ENCODE measurements at places on chromosomes 4 and X.

GRCh38 chr4:152660526-152660925, 19.3 kb downstream of the TMEM154 start:
- no peak for DNase-seq

- no peak for DNase-seq
These were observed 23.8 kb downstream of the CTSO start for GRCh38 chr4:155929833-155930232.

- no peak for DNase-seq
These were observed 826.2 kb upstream of the TENM3 start for GRCh38 chr4:181416966-181417365.

- DNase-seq, result no peak
These were observed 1099.4 kb upstream of the SLIT2 start for GRCh38 chr4:19152264-19152663.

GRCh38 chr4:4848540-4848939, 10.9 kb upstream of the MSX1 start:
- DNase-seq, result no peak

DNA sequence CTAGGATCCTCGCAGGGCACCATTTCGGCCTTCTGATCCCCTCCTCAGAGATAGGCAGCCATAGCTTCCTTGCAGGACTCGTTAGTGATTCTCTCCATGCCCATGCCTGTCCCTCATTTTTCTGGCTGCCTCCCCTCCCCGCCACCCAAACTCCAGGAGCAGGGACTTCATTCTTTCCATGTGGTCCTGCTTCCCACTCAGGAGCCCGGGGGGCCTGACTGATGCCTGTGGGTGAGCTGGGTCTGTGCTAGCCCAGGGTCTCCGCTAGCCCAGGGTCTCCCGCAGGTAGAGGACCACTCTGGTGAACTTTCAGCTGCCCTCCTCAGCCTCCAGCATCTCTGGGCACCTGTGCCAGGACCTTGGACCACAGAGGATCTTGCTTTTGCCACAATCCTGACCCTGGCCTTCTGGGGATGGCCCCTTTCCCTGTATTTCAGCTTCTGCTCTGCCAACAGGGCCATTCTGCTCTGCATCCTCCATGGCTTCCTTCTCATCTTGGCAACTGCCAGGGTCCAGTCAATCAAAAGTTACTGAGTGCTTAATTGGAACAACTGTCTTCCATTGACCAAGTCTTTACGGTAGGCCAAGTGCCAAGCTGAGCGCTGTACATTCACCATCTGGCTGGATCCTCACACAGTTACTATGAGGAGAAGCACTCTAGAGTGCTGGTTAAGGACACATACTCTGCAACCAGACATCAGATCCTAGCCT, 152.2 kb downstream of the EFNB1 start:
- peak; percentile 41 for DNase-seq

DNA sequence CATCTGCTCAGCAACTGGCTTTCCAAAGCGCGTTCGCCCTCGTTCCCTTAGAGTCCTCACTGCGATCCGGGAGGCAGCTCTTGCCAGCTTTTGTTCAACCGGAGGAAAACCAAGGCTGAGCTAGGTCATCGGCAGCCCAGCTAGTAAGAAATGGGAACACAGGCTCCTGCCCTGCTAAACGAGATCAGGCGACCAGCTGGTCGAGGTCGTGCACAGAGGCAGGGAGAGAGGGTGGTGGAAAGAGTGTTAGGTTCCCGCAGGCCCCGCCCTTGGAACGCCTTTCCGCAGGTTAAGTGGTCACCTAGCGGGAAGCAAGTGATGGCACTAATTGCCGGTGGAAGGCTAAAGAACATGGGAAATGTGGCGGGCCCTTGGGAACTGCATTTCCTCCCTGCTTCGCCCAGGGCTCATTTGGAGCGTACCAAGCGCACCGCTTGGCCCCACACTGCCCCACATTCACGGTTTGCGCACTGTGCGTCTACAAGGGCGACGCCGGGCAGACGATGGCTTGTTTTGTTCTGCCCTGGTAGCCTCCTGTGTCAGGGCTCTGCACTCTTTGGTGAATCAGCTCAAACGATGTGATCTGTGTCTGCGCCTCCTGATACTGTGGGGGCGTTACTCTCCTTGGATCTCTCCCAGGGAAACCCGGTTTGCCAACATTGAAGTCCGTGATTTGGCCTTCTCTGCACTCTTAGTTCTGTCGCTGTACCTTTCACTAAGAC, 7.2 kb upstream of the PRDM8 start:
- DNase-seq, result no peak

DNA sequence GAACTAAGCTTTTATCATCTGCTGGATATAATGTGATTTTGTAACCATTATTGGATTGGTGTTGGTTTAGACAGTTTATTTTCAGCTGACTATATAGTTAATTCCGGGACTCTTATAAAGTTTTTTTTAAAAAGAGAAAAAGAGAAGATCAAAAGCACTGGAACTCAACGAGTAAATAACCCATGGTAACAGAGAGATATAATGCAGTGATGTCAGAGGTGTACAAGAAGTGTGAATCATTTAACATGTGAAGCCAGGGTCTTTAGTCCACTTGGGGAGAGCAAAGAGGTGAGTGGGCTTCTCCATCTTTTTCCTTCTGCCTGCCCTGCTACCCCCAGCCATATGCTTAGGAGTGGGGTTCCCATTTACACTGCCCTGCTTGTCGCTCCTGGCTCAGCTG, 3.2 kb downstream of the TMEM165 start:
- DNase-seq, result no peak

DNA sequence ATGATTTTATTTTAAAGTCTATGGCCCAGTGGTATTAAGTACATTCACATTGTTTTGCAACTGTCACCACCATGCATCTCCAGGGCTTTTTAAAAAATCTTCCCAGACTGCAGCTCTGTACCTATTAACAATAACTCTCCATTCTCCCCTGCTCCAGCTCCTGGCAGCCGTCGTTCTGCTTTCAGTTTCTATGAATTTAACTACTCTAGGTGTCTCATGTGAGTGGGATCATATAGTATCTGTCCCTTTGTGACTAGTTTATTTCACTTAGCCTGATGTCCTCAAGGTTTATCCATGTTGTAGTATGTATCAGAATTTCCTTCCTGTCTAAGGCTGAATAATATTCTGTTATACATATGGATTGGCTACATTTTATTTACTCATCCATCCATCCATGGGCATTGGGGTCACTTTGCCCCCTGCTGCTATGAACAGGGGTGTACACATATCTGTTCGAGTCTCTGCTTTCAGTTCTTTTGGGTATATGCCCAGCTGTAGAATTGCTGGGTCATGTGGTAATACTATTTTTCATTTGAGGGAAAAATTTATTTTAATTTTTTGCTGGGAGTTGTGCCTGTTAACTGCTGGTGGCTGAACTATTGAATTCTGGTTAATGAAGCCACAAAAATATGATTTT, 131.3 kb downstream of the ARHGAP10 start:
- no peak for DNase-seq

GRCh38 chr4:78558410-78558809, 6.8 kb downstream of the ANXA3 start:
- DNase-seq, result no peak

DNA sequence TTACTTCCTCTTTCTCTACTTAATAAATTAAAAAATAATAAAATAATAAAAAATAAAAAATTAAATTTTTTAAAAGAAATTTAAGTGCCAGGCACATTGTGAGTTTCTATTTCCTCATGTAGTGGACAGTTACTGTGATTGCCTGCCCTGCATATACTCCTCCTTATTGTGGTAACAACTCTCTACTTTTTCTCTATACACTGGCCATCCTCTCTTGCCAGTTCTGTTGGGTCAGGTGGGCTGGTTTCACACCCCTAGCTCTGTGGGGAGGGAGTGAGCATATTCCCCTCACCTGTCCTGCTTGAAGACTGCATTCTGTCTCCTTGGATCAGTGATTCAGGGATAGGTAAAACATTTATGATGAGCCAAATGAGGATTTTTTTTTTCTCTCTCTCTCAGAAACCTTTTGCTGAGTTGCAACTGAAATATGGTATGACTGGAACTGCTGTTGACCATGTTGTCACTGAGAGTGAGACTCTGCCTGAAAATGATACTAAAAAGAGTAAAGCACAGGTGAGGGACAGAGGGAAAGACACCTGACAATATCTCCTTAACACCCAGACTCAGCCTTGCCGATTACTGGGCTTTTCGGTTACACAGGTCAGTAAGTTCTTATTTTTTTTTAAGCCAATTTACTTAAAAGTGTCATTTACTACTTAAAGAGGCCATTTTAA, 37.2 kb downstream of the CXXC4 start:
- no peak for DNase-seq

DNA sequence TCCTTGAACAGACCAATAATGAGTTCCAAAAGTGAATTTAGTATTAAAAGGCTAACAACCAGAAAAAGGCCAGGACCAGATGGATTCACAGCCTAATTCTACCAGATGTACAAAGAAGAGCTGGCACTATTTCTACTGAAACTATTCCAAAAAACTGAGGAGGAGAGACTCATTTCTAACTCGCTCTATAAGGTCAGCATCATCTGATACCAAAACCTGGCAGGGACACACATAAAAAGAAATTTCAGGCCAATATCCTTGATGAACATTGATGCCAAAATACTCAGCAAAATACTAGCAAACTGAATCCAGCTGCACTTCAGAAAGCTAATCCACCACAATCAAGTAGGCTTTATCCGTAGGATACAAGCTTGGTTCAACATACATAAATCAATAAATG, 35.8 kb upstream of the USP46 start:
- DNase-seq, result no peak

DNA sequence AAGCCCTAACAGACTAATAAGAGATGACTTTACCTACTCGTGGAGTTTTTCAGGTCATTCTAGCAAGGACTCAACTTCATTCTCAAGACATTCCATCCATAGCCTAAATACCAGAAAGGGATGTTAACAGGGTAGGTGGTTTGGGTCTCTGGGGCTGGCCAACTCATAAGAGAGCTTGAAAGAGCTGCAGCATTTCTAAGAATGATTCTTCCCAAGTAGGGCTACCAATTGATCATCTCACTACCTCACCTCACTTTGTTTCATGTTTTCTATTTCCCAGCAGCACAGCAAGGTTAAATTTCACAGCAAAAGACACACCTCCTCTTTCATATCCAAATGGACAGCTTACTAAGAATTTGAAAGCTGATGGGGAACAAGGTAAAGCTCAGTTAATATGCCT, 614.8 kb upstream of the DIPK2B start:
- DNase-seq, result no peak

GRCh38 chrX:134544135-134544512, 84.2 kb downstream of the HPRT1 start:
- DNase-seq, result no peak

- no peak for DNase-seq
These were observed 42.5 kb upstream of the BBS12 start for GRCh38 chr4:122689972-122690371.

GRCh38 chrX:112636288-112636687, 43.5 kb downstream of the LHFPL1 start:
- no peak for DNase-seq

DNA sequence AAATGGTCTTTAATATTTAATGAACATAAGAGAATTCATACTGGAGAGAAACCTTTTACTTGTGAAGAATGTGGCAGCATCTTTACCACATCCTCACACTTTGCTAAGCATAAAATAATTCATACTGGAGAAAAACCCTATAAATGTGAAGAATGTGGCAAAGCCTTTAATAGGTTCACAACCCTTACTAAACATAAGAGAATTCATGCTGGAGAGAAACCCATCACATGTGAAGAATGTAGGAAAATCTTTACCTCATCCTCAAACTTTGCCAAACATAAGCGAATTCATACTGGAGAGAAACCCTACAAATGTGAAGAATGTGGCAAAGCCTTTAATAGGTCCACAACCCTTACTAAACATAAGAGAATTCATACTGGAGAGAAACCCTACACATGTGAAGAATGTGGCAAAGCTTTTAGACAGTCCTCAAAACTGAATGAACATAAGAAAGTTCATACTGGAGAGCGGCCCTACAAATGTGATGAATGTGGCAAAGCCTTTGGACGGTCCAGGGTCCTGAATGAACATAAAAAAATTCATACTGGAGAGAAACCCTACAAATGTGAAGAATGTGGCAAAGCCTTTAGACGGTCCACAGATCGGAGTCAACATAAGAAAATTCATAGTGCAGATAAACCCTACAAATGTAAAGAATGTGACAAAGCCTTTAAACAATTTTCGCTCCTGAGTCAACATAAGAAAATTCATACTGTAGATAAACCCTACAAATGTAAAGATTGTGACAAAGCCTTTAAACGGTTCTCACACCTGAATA, 35.6 kb downstream of the ZNF141 start:
- no peak for DNase-seq

DNA sequence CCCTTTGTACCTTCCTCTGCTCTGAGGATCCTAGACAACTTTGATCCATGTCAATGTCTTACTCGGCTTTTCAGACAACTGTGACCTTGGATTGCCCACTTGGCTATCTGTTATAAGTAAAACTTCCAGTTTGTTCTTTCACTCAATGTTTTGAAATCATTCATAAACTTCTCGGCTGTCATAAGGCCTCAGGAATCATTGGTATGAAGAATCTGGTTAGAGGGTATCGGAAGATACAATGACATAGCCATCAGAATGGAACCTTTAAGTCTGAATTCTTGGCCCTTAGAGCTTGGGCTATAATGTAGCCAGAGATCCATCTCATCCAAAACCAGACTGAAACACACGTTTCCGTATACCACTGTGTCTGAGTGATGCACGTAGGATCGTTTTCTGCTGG, 59.0 kb upstream of the WDR1 start:
- no peak for DNase-seq

DNA sequence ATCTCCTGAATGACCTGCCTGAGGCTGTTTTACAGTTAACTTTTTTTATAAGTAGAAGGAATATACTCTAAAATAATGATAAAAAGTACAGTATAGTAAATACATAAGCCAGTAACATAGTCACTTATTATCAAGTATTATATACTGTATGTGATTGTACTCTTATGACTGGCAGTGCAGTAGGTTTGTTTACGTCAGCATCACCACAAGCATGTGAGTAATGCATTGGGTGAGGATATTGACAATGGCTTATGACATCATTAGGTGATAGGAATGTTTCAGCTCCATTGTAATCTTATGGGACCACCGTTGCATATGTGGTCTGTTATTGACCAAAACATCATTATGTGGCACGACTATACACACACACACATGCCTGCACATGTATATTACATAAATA, 20.5 kb downstream of the NUDT9 start:
- no peak for DNase-seq

- no peak for DNase-seq
These were observed 1.4 kb downstream of the CLDN22 start for GRCh38 chr4:183318656-183319055.

DNA sequence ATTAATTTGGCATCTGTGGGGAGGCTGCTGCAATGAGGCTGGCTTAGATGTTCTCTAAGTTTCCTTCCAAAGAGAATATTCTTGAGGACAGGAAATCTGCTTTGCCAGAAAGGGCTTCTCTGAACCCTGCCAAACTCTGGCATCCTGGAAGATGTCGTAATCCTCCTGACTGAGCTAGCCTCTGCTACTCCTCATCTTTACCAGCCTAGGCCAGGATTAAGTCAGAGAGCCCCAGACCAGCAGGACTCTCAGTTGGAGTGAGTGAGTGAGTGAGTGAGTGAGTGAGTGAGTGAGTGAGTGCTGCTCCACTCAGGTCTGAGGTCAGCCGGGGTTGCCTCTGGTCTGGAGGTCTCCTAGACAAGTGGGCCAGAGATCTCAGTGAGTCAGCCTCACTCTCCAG, 104.9 kb upstream of the SOD3 start:
- DNase-seq, result no peak

- DNase-seq, result no peak
These were observed 39.2 kb downstream of the COPS4 start for GRCh38 chr4:83074086-83074704.

Measured in activated CD8-positive, alpha-beta memory T cell treated with anti-CD3 and anti-CD28 coated beads for 24 hours (primary cell).